CD4-positive, alpha-beta T cell treated with Interleukin-6 for 4 hours (primary cell): ENCODE measurements at places on chromosomes 2 and 18.

DNA sequence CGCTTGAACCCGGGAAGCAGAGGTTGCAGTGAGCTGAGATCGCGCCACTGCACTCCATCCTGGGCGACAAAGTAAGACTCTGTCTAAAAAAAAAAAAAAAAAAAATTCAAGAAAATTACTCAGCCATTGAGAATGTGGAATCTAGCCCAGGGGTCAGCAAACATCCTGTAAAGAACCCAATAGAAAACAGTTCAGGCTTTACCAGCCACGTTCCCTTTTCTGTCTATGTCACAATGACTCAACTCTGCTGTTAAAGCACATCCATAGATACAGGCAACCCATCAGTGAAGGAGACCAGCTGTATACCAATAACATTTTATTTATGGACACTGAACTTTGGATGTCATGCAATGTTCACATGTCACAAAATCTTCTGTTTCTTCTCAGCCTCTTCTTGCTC lies 435.6 kb upstream of the GYPC start:
- no peak for DNase-seq

- DNase-seq = no peak
Measured at GRCh38 chr18:10377956-10378355, 76.5 kb upstream of the APCDD1 start.

- no peak for DNase-seq
Measured at GRCh38 chr2:14583802-14584201, 48.7 kb upstream of the LRATD1 start.

GRCh38 chr18:48721312-48721711 lies 182.5 kb downstream of the CTIF start:
- DNase-seq = no peak

- peak; percentile 23 for DNase-seq
Measured at GRCh38 chr2:197307933-197308521, 2.6 kb downstream of the ANKRD44 start.

- DNase-seq = no peak
Measured at GRCh38 chr2:120656273-120656950, 79.3 kb upstream of the GLI2 start.
